ENCODE measurements at places on chromosomes 16 and 17.
A peak's percentile ranks its signal among the peaks of the same experiment; 100 is the strongest.

DNA sequence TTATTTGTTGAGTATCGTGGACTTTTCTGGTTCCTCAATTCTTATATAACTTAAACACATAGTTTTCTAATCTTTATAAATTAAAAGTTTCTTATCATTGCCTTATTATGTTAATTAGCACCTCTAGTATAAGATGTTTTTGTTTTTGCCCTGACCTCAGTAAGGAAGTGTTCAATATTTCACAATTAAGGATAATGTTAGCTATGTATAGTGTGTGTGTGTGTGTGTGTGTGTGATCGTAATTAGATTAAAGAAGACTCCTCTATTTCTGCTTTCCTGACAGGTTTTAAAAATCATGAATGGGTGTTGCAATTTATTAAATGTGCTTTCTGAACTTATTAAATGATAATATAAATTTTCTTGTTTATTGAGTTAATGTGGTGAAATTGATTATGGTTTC, 12.0 kb downstream of the IL21R start:
- H3K36me3 ChIP-seq = no peaks in the 10 kb centered on the region
- no peak overlapping the region for H3K27ac ChIP-seq
- H3K4me1 ChIP-seq = no peaks in the 10 kb centered on the region
- H3K27me3 ChIP-seq = no peaks in the 10 kb centered on the region
- DNase-seq = no peak

- no peak for DNase-seq
- H3K4me3 ChIP-seq = peak overlapping the region; percentile 57
- peaks cover 59% of the 10 kb centered on the region for H3K27me3 ChIP-seq
Measured at GRCh38 chr17:48576479-48577309, 1.5 kb downstream of the HOXB4 start.

- H3K36me3 ChIP-seq = no peaks in the 10 kb centered on the region
- peaks cover 6% of the 10 kb centered on the region for H3K4me1 ChIP-seq
Measured at GRCh38 chr16:325375-326145, 27.0 kb downstream of the AXIN1 start.

DNA sequence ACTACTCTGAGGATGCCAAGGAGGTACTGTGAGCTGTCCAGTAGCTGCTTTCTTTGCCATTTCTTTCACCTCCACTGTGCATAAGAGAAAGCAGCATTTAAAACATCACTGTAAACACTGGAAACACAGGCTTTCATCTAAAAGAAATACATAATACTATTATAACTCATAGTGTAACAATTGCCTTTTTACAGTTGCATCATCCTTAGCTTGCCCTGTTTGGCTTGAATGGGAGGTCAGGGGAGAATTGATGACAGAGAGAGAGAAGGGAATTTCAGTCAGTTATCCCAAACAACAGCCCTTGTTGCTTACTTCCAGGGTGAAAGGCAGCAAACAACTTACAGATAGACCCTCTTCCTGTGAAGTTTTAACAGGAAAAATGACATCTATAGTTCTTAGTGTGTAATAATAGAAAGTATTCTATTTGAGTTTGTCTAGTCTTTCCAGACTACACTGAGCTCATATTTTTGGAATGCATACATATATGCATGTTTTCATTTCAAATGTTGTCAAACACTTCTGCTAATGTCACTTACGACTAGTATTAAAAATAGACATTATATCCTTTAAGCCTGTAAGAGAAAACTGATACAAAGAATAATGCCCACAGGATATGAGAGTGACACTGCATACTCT, 71.7 kb upstream of the MTMR4 start:
- no peaks in the 10 kb centered on the region for H3K36me3 ChIP-seq
- no peak overlapping the region for H3K4me3 ChIP-seq
- H3K27me3 ChIP-seq = no peaks in the 10 kb centered on the region
- H3K4me1 ChIP-seq = no peaks in the 10 kb centered on the region

GRCh38 chr16:48540222-48540900, 69.6 kb downstream of the N4BP1 start:
- no peaks in the 10 kb centered on the region for H3K27me3 ChIP-seq
- no peak overlapping the region for H3K27ac ChIP-seq
- peaks cover 33% of the 10 kb centered on the region for H3K4me1 ChIP-seq
- no peak overlapping the region for H3K4me3 ChIP-seq

DNA sequence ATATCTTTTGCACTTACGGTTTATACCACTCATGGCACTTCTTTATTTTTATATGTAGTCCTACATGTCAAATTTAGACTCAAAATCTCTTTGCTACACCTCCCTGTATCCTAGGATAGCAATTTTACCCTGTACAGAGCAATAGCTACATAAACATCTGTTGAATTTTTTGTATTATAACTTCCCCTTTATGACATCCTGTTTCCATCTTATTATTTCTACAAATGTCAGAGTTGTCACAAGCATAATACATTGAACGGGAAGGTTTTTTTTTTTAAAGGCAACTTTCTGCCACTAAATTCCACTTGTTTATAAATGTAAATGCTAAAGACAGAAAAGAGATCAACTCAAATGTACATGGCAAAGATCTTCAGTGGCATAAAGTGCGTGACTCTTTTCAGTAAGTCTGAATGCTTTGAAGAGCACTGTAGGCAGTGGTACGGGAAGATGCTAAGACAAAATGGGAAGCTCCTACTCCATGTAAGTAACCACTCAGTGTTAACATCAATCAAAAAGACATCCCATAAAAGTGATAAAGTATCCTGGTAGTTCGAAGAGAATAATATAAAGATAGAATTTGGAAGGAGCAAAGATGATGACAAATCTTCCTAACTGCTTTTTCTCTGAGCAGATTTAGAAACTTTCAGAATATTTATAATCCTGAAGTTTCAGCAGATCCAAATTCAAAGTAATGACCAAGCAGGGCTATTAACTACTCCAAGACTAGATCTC, 26.8 kb downstream of the GNA13 start:
- no peak for DNase-seq
- no peak overlapping the region for H3K27ac ChIP-seq
- no peaks in the 10 kb centered on the region for H3K27me3 ChIP-seq
- H3K36me3 ChIP-seq = no peaks in the 10 kb centered on the region
- no peak overlapping the region for H3K4me3 ChIP-seq

DNA sequence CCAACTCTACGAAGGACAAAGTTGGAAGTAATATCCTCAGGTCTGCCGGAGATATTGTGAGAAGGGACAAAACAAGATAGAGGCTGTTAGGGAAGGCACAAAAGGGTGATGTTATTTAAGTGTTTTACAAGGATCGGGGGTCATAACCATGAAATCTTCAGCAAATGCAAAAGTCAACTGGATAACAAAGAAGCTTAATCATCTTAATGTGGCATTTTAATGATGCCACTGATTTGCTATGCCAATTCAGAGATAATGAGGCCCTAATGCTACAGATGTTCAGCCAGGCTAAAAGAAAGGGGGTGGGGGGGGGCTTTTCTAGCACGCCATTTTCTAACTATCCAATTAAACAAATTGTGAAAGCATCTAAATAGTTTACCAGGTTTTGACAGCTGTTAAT, 63.1 kb downstream of the IKZF3 start:
- no peak overlapping the region for H3K27ac ChIP-seq
- H3K4me1 ChIP-seq = no peaks in the 10 kb centered on the region
- no peaks in the 10 kb centered on the region for H3K36me3 ChIP-seq
- H3K27me3 ChIP-seq = no peaks in the 10 kb centered on the region
- no peak overlapping the region for H3K4me3 ChIP-seq
- DNase-seq = no peak

DNA sequence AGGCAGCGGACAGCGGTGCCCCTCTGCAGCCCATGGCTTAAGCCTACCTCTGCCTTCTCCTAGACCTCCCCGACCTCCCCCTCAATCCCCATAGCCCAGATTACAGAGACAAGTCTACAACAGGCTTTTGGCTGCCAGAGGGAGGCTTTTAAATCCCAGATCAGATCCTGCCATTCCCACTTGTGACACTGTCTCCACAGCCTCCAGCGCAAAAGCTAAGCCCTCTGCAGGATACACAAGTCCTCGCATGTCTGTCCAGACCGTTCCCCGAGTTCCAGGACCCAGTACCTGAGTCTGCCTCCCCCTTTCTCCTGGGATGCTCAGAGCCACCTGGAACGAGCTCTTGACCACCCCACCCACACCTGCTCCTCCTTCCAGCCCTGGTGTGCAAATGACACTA, 31.2 kb downstream of the VAC14 start:
- H3K4me1 ChIP-seq = no peaks in the 10 kb centered on the region
- H3K4me3 ChIP-seq = no peak overlapping the region
- H3K36me3 ChIP-seq = no peaks in the 10 kb centered on the region
- H3K27ac ChIP-seq = no peak overlapping the region
- H3K27me3 ChIP-seq = no peaks in the 10 kb centered on the region
- no peak for DNase-seq

GRCh38 chr17:83186226-83186625, 106.8 kb downstream of the METRNL start:
- DNase-seq = peak; percentile 9
- H3K4me1 ChIP-seq = no peaks in the 10 kb centered on the region
- no peaks in the 10 kb centered on the region for H3K27me3 ChIP-seq
- no peak overlapping the region for H3K27ac ChIP-seq

DNA sequence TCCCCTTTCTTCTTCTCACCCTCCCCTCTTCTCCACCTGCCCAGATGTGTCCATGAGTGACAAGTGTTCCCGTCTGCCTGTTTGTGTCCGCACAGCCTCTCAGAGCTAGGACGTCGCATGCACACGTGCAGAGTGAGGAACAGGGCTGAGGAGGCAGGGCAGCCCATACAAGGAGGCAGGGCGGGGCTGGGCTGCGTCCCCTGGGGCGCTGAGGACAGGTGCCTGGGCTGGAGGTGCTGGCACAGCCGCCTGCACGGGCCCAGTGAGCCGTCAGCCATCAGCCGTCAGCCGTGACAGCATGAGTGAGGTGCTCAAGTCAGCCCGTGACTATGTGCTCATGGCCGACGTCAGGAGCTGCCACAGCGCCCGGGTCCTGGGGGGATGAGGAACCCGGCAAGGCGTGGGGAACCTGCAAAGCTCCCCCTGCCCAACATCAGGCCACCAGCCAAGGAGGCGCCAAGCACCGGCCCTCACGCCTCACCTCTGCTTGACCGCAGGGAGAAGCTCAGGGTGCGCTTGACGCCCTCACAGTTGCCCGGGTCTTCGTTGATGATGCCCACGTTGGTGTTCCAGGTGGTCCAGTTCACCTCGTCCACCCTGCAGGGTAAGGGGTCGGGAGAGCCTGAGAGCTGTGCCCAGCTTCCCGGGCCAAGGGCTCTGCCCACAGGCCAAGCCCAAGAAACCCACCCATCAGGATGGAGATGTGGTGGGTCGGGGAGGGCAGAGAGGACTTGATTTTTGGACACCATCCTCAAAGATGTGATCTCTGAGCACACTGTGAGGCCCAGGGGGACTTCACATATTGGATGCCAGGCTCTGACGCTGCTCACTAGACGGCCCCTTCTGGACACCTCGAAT, 13.7 kb upstream of the TRPV3 start:
- H3K27ac ChIP-seq = no peak overlapping the region
- DNase-seq = no peak
- H3K36me3 ChIP-seq = no peaks in the 10 kb centered on the region
- H3K4me1 ChIP-seq = no peaks in the 10 kb centered on the region
- H3K4me3 ChIP-seq = no peak overlapping the region
- H3K27me3 ChIP-seq = no peaks in the 10 kb centered on the region

DNA sequence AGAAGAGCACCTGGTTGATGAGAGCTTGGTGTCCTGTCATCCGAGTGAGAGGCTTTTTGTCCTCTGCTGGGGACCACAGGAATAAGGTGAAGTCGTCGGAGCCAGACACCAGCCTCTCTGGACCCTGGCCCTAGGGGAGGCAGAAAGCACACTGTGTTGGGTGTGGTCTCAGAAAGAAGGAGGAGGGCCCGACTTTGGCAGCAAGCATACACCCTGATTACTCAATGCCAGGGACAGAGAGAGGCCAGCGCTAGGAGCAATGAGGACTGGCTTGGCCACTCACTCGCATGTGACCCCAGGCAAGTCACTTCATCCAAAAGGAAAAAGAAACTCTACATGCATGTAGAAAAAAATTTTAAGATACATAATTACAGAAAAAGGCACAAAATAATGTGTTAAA, 6.8 kb downstream of the NLE1 start:
- H3K4me1 ChIP-seq = no peaks in the 10 kb centered on the region
- no peak overlapping the region for H3K4me3 ChIP-seq
- no peaks in the 10 kb centered on the region for H3K27me3 ChIP-seq
- peaks cover 5% of the 10 kb centered on the region for H3K36me3 ChIP-seq
- no peak overlapping the region for H3K27ac ChIP-seq

- DNase-seq = no peak
- H3K27ac ChIP-seq = no peak overlapping the region
Measured at GRCh38 chr16:83021045-83021444, 394.3 kb downstream of the CDH13 start.

GRCh38 chr16:19595043-19595767, 39.7 kb downstream of the VPS35L start:
- H3K27ac ChIP-seq = no peak overlapping the region
- no peaks in the 10 kb centered on the region for H3K27me3 ChIP-seq
- H3K4me3 ChIP-seq = no peak overlapping the region
- no peaks in the 10 kb centered on the region for H3K36me3 ChIP-seq
- no peak for DNase-seq

DNA sequence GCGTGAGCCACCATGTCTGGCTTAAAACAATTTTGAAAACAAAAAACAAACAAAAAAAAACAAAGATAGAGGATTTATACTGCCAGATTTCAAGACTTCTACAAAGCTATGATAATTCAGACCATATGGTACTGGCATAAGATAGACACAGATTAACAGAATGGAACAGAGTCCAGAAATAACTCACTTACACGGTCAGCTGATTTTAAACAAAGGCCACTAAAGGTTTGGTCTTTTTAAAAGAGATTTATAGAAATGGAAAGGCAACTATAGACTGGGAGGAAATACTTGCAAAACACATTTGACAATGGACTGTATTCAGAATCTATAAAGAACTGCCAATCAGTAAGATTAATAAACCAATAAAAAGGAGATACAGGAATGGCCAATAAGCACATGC, 48.6 kb upstream of the MNT start:
- H3K4me3 ChIP-seq = no peak overlapping the region
- DNase-seq = no peak
- no peaks in the 10 kb centered on the region for H3K36me3 ChIP-seq
- no peak overlapping the region for H3K27ac ChIP-seq

DNA sequence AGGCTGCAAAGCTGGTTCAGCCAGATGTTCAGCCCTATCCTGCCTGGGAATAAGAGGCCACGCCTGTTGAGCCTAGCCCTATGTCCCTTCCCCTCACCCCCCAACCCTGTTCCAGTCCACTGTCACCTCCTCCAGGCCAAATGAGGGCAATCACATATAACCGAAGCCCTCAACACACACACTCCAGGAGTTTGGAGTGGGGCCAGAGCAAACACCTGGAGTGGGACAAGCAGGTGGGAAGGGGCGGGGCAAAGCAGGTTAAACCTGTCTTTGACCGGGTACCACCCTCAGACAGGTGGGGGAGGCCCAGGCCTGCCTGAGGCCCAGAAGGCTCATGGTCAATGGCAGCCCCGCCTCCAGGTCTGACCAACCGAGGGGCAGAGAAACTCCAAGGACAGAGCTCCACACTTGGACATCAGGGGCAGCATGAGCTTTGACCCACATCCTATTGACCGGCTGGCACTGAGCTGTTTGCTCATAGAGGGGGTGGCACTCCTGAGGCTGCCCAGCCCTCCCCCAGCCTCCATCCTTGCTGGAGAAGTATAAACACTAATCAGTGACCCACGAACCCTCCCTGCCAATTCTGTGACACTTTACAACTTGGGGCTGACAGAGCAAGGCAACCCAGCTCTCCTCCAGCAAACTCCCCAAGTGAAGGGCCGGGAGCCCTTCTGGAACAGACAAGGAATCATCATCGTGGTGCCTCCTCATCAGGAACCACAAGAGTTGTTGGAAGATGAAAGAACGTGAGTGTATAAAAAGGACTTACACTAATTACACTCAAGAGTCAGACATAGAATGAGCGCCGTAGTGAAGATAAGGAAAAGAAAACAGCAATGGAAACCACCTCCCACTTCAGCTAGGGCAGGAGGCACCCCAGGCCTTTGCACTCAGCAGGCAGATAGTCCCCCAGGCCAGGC, 1.5 kb downstream of the ESRP2 start:
- no peak overlapping the region for H3K4me3 ChIP-seq
- H3K36me3 ChIP-seq = no peaks in the 10 kb centered on the region
- peak overlapping the region; percentile 90 for H3K27ac ChIP-seq
- no peaks in the 10 kb centered on the region for H3K27me3 ChIP-seq

Measured in breast epithelium (tissue), 4 donors.